ENCODE measurements at places on chromosomes 16 and 17.

GRCh38 chr17:45230787-45231480 is 9.2 kb downstream of the FMNL1 start:
- DNase-seq: no peak

DNA sequence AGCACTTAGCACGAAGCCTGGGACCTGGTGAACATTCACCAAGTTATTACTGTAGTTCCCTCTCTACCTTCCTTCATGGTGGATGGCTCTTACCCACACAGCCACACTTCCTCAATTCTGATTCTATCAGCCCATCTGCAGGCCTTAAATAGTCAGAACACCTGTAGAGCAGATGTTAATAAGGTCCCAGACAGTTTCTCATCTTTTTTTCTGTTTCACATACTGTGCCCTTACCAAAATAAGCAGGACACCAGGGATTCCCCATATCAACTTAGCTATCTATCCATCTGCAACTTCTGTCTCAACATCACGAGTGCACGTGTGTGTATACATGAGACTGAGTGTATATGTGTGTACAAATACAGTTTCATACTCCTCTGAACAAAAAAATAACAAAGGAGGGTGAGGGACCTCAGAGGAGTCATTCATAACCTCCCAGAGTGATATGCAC is 2.8 kb downstream of the RECQL5 start:
- no peak for DNase-seq

- no peak for DNase-seq
Observed at GRCh38 chr16:75495076-75495674, at the start of gene CHST6. Gene CHST6 (minus strand): TSS chr16:75495441. CDS start chr16:75479828, 15,613 bp downstream.

- no peak for DNase-seq
Observed at GRCh38 chr17:73976676-73977521, 226.6 kb upstream of the RPL38 start.

- DNase-seq: no peak
Observed at GRCh38 chr16:64590513-64590912, 531.4 kb downstream of the CDH11 start.

- DNase-seq: no peak
Observed at GRCh38 chr17:29162909-29163341, 17.3 kb downstream of the MYO18A start.

DNA sequence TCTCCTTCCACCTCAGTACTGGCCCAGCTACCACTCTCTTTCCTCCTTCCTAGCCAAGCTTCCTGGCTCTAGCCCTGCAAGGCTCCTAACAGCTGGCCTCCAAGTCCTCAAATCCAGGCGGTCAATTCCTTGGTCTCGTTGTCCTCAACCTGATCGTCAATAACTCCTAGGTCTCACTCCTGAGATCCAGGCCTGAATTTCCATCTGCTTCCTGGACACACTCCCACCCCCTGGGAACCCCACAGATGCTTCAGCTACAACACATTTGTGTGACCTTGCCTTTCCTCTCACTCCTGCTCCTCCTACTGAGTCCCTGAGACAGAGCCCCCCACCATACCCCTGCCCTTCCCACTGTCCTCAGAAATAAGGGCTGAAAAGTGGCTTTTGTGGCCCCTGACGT is 2.3 kb downstream of the ENKD1 start:
- no peak for DNase-seq

- no peak for DNase-seq
Observed at GRCh38 chr17:83004791-83005380, 74.5 kb upstream of the METRNL start.

DNA sequence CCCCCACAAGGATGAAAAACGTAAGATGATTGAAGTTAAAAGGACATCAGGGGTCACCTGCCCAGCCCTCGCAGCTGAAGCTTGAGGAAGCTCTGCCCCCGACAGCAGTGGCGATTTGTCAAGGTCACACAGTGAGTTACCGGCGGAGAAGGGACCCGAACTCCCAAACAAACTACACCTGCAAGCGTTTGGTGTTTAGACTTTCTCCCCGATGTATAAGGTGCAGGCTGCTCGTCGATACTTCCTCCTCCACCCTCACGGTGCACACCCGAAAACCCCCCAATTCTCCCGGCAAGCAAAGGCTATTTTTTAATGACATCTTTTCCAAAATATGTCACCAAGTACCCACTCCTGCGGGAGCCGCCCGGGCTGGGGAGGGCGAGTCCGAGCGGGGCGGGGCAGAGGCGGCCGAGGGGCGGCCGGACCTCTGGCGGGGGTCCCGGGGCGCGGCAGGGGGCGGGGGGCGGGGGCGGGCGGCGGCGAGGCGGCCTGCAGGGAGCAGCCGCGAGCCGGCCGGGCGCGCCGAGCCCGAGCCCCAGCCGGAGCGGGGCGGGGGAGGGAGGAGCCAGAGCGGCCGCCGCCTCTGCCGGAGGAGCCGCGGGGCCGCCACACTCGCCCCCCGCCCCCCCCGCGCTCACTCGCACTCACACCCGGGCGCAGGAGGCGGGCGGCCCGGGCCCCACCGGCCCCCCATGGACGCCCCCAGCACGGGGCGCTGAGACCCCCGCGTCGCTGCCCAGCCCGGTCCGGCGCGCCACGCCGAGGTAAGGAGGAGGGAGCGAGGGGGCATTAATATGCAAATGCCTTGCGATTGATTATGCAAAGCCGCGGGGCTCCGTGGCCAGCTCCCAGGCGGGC is at the start of gene THRA:
Gene THRA (plus strand): TSS at position 637 of the 858 bp plus-strand sequence. CDS start 11,524 bp downstream, outside the sequence.
- DNase-seq: no peak

DNA sequence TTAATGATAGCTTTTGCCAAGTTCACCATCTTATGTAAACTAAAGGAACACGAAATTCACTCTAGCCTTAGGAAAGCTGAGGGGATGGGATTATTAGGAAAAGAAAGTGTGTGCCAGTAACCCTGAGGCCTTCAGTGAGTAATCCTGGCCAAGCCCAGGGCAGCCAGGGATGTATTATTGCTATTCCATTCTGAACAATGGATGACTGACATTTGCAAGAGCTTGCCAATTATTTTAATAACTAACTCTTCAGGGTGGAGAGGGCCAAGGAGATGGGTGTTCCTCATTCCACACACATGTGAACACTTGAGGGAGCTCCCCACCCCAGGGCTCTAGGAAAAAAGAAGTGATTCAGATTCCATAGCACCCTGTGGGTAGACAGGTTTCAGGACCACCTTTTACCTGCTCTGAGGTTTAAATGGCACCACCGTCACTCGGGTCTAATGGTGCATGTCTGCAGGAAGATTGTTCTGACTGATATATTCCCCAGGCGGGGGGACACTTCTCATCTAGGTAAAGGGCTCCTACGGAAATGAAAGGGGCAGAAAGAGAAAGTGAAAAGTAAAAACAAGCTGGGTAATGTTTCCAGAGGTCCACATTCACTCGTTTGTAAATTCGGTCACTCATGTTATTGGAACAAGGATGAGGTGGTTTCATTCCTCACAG is 41.5 kb downstream of the TK2 start:
- DNase-seq: no peak

DNA sequence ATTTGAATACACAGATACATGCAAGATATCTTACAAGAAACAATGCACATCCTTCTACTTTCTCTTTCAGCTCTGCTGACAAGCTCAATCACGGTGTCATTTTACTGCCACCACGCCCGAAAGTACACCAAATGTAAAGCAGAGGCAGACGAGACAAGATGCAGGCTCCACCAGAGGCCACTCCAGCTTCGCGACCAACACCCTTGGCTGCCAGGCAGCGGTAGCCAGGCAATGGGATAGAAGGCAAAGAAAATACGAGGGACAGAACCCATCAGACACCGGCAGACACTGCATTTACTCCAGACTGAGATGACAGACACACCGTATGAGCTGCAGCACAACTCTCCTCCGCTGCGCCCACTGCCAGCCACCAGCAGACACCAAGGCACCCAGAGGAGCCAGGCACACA is 41.0 kb downstream of the USP22 start:
- DNase-seq: no peak

GRCh38 chr17:39973496-39973895 is 7.1 kb upstream of the PSMD3 start:
- peak; percentile 74 for DNase-seq

GRCh38 chr16:20624882-20625807 is 49.0 kb upstream of the ACSM2B start:
- no peak for DNase-seq

DNA sequence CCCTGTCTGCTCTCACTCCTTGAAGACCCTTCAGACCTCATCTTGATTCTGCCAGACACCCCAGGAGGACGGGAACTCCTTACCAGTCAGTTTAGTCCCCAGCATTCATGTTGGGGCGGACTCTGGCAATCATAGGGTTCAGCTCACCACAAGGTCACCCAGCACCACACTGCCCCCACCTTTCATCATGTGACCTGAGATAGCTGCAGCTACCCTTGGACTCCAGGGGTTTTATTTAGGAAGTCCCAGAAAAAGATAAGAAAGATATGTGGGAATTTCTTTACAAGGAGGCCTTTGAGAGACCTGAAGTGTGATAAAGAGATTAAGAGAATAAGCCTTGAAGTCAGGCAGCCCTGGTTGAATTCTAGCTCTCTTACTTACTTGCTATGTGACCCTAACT is 59.8 kb upstream of the NLK start:
- no peak for DNase-seq

DNA sequence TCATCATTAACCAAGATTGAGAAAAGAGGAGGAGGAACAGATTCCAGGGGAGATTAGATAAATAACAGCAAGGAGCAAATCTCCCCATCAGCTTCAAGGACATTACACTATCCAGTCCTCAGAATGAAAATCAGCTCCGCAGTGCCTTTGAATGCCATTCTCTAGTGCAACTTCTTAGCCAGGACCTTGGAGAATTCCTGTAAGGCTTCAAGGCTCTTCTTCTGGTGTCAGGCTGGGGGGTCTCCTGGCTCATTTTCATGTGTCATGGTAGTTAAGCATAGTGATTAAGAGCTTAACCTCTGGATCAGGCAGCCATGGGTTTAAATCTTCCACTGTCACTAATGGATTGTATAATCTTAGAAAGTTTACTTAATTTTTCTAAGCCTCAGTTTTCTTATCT is 137.3 kb upstream of the CCL2 start:
- DNase-seq: no peak

DNA sequence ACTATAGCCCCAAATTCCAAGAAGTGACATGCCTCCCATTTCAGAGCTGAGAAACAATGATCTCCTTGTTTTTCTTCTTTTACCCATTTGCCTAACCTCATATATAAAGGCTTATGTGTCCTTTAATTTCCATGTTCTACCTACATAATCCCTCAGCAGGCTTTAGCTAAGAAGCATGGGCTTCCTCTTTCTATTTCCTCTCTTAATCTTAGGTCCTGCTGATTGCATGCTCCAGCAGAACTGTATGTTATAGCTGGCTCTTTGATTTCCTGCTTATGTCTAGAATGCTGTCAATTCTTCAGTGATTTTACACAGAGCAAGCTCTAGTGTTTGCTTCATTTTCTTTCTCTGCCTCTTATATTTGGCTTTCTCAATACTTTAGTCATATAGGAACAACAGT is 151.7 kb upstream of the COX10 start:
- no peak for DNase-seq

GRCh38 chr17:4648741-4649140 is 7.3 kb upstream of the ALOX15 start:
- no peak for DNase-seq

DNA sequence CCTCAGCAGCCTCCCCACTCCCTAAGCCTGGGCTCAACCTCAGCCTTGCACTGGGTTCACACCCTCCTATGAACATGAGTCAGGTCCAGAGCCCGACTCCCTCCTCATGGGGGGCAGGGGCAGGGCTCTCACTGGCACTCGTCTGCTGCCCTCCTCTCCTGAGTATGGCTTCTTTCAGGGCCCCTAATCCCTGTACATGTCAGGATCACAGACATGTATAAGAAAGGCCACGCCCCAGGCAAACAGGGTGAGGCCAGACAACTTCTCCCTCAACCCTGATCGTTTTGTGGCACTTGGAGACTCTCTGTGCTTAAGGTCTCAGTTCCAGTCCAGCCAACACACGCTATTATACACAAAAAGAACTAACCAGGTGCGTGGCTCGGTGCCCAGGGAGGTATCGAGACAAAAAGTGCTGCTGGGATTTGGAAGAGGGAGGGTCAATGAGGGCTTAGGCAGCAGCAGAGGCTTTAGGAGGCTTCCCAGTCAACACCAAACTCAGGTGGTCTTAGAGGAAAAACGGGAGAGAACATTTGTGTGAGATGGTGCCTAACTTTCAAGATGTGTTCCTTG is 45.2 kb downstream of the CMTM3 start:
- DNase-seq: no peak

DNA sequence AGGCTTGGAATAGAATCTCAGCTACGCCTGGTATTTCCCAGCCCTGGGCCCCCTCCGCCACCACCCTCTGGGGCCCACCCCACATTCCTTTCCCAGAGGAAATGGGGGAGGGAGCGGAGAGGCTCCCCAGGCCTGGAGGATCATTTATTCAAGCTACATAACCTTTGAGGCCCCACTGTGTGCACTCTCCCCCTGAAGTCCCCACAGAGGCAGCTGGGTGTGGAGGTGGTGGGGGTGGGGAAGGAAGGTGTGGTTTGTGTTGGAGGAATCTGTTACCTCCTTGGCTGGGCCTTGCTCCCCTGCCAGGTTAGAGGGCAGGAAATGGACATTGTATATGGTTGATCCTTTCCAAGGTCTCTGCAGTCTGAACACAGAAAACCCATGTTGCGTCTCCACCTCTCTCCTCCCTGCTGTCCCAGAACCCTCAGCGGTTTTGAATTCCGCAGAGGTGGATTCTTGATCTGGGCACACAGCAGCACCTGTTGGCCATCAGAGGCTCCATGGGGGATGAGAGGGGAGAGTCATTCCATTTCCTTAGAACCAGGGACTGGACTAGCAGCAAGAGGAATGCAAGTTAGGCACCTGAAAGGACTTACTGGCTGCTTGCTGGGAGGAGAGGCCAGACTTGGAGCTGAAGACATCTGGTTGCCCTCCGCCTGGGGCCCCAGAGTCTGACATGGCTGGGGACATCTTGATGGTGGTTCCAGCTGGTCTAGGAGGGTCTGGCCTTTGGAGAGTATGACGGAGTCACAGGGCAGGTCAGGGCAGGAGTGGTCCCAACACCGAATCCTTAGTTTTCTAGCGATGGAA is 23.0 kb downstream of the ARHGAP23 start:
- no peak for DNase-seq

- DNase-seq: no peak
Observed at GRCh38 chr17:82890926-82891678, 51.3 kb upstream of the ZNF750 start.

DNA sequence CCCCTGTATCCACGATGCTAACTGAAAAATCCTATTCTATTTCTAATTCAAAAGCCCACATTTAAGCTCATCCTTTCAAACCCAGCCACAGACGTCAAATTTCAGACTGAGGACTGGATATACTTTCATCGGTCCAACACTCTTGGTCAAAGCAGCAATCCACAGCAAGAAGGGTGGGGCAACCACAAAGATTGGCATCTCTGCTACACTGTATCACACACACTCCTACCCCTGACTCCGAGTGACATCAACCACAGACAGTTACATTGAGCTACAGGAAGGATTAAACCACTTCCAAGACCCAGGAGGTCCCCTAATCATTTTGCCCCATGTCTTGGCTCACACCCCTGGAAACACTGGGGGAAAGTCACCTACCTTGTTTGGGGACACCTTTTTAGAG is 61.3 kb downstream of the GRIN2A start:
- no peak for DNase-seq

- peak; percentile 46 for DNase-seq
Observed at GRCh38 chr17:29124135-29124924, 55.9 kb downstream of the MYO18A start.

GRCh38 chr17:40464392-40464855 is 21.2 kb downstream of the IGFBP4 start:
- DNase-seq: no peak
